Upper lobe of left lung (tissue), 6 donors: ENCODE measurements at places on chromosomes 16 and 17. TPM values are rescaled to one million over a fixed set of nuclear protein-coding genes. Genes with fewer than 3 reads are reported as not detected.

The MPV17L gene
- 1.2 TPM for total RNA-seq

DNA sequence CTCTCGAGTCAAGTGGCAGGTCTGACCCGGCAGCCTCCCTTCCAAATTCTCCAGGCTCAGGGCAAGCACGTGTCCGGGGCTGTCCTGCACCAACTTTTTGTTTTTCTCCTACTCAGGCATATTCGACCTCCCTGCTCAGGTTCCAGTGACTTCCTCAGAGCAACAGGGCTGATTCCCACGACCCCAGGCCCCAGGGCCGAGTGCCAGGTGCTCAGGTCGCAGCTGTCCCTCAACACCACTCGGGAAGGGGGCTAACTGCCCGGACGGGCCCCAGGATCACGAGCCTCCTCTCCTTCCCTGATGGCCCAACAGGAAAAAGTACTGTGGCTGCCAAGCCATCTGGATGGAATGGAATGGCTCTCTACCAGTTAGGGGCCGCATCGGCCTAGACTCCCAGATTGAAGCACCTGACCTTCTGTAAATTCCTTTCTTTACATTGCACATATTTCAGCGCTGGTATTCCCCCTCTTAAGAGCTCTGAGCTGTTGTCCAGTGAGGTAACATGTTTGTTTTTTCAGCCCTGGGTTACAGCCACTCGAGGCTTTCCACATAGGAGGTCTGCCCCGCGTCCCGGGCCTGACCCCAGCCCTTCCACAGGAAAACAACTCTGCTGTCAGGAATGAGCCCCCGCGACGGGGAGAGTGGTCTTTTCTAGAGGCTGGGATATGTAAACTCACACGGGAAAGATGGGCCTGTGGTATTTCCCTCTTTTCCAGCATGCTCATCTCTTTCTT is 25.0 kb downstream of the NXN start:
- H3K27ac ChIP-seq = peak overlapping the region; percentile 61
- DNase-seq = peak; percentile 69
- peaks cover 9% of the 10 kb centered on the region for H3K4me1 ChIP-seq
- no peak overlapping the region for H3K4me3 ChIP-seq

DNA sequence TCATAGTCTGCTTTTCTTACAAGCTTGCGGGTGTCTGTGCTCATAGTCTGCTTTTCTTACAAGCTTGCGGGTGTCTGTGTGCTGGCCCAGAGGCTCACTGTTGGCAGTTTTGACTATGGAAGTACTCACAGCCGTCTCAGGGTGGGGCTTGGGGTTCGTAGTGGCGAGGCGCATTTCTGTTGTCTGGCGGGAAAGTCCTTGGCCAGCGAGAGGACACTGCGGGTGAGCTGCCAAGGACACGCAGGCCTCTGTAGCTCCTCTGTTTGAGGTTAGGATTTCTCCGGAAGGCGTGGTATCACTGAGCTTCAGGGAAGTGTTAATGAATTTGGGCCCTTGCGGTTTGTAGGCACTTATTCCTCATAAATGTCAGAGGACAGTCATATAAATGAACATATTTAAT is 13.5 kb downstream of the TBCD start:
- no peaks in the 10 kb centered on the region for H3K4me1 ChIP-seq
- H3K27me3 ChIP-seq = no peaks in the 10 kb centered on the region
- H3K36me3 ChIP-seq = peaks cover 6% of the 10 kb centered on the region
- DNase-seq = no peak

The QPRT gene
- total RNA-seq = 14.4 TPM

- no peak overlapping the region for H3K27ac ChIP-seq
- no peak for DNase-seq
- no peaks in the 10 kb centered on the region for H3K27me3 ChIP-seq
- H3K4me3 ChIP-seq = no peak overlapping the region
These were observed 38.2 kb upstream of the ZC3H18 start for GRCh38 chr16:88531931-88532433.

GRCh38 chr17:17042851-17043460 is 699 bp downstream of the MPRIP start:
- peak overlapping the region; percentile 84 for H3K27ac ChIP-seq
- H3K36me3 ChIP-seq = no peaks in the 10 kb centered on the region
- peak; percentile 20 for DNase-seq
- H3K4me3 ChIP-seq = peak overlapping the region; percentile 74
- H3K27me3 ChIP-seq = no peaks in the 10 kb centered on the region

- no peaks in the 10 kb centered on the region for H3K36me3 ChIP-seq
- H3K27me3 ChIP-seq = no peaks in the 10 kb centered on the region
- H3K27ac ChIP-seq = no peak overlapping the region
- DNase-seq = no peak
- H3K4me3 ChIP-seq = no peak overlapping the region
These were observed 68.3 kb downstream of the WIPI1 start for GRCh38 chr17:68389041-68389440.

The SLC38A8 gene
- not detected for total RNA-seq

The DPEP1 gene
- total RNA-seq = 1.2 TPM

- DNase-seq = no peak
- peaks cover 27% of the 10 kb centered on the region for H3K4me1 ChIP-seq
- no peak overlapping the region for H3K27ac ChIP-seq
- no peak overlapping the region for H3K4me3 ChIP-seq
- H3K36me3 ChIP-seq = peaks cover 43% of the 10 kb centered on the region
- H3K27me3 ChIP-seq = no peaks in the 10 kb centered on the region
These were observed 22.6 kb downstream of the IST1 start for GRCh38 chr16:71917900-71918299.

The HOXB5 gene
- 0.76 TPM for total RNA-seq

GRCh38 chr17:57178839-57179238 is 77.5 kb upstream of the MSI2 start:
- DNase-seq = no peak
- H3K36me3 ChIP-seq = no peaks in the 10 kb centered on the region
- H3K4me3 ChIP-seq = no peak overlapping the region
- H3K27ac ChIP-seq = no peak overlapping the region
- H3K27me3 ChIP-seq = no peaks in the 10 kb centered on the region
- no peaks in the 10 kb centered on the region for H3K4me1 ChIP-seq

The TBC1D3D gene
- total RNA-seq = 0.76 TPM
